ENCODE measurements at places on chromosomes 5 and 9.

DNA sequence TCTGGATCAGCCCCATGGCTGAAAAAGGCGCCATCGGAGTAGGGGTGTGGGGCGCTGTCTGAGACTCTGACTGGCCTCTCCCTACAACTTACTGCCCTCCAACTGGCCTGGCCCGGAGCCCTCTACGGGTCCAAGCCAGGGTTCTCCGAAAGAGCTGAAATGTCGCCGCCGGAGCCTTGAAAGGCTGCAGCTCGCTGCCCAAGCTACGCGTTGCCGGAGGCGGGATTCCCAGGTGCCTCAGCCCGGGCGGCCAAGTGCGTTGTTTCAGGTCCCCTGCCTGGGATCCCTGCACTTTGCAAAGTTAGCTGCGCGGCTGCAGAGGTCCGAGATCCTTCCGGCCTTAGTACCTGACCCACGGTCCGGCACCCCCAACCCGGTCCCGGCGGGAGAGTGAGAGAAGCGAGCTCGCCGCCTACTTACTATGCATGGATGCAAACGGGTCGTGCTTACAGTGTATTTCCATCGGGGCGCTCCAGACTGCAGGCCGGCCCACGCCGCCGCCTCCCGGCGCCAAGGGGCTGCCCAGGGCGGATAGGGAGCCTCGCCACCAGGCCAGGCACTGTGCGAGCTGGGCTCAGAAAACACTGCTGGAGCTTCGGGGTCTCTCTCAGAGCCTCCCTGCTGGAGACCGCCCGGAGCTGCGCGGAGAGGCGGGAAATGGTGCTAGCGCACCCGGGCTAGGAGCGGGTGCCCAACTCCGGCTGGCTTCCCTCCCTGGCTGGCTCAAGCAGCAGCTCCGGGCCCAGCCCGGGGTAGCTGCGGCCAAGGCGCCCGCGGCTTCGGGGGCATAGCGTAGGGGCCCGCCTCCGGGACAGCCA lies 7.7 kb downstream of the PAX5 start:
- DNase-seq: peak; percentile 75

GRCh38 chr9:15253197-15253596 lies 53.8 kb downstream of the TTC39B start:
- DNase-seq: no peak

DNA sequence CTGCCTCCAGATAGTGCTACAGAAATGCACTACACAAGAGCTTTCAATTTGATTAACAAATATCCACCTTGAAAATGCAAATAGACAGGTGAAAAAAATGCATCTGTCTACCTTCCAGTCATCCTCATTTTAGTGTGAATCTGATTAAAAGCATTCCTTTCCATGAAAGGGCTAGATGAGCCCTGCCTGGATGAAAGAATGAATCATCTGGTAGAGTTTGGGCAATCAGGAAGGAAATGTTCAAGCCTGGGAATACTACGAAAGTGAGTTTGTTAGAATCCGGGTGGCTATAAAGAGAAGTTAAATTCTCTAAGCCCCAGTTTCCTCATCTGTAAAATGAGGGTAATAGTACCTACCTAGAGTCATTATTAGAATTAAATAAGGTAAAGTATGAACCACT lies 142.6 kb downstream of the FAM114A2 start:
- no peak for DNase-seq

- no peak for DNase-seq
Measured at GRCh38 chr9:137487454-137488326, 28.6 kb upstream of the NSMF start.

DNA sequence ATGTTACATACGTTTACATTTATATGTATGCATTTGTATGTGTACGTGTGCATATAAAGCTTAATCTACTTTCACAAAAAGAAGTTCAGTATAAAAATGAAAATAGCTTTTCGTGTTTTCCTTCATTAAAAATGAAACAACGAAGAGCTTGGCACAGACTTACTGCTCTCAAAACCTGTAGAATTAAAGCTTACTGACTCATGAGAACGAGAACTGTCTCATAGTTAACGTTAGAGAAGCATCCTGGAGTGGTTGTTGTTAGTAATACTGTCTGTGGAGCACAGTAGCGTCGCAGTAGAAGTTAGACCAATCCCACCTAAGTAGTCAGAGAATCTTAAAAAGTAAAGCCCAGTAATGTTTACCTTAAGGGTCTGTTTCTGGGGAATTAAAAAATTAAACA lies 1.3 kb downstream of the MAT2B start:
- DNase-seq: no peak
